ENCODE measurements at places on chromosomes 2 and 18.

DNA sequence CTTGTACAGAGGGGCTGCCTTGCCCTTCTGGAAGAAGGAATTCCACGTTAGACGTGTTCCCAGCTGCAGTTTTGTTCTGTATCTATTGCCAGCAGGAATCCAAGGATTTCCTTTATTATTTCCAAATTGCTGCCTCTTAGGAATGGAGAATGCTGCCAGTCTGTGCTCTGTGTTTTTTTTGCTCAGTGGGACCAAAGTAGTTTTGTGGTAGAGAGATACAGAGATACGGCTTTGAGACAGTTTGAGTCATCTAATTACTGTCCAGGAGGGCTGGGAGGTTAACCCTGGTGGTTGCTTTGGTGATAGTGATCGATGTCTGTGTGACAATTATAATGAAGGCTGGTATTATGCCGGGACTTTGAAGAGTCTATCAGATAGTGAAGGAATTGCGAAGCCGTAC lies 26.3 kb downstream of the ASAP2 start:
- no peak for DNase-seq

GRCh38 chr18:34522603-34523002 lies 187.5 kb upstream of the DTNA start:
- DNase-seq: no peak

DNA sequence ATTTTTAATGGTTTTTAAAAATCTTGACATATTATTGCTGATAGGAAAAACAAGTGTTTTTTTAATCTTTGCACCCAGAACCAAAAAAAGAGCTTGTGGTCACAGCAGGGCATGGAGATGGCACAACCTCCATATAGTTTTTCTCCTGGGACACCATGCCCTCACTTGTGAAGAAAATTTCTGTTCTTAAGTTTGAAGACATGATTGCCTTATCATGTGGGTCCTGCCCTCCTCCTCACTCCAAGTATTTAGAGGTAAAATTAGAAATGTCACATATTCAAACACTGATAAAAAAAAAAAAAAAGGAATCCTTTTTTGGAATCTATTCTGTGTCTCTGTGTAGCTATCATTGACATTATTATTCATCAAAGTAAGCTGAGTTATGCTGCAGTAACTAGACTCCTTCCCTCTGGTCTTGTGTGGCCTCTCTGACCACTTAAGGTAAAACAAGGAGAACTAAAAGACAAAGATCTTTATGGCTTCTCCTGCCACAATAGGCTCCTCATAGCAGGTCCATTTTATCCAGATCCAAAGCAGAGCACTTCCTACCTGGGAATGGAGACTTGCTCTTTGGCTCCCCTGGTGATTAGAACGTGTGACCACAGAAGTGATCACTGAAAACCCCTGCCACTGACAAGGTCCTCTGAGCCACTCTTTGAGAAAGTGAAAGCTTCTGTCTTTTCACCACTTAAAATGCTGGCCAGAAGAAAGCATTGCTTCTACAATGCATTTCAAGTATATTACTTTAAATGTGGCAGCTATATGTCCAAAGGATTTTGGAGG lies 19.8 kb downstream of the ADD2 start:
- DNase-seq: no peak

DNA sequence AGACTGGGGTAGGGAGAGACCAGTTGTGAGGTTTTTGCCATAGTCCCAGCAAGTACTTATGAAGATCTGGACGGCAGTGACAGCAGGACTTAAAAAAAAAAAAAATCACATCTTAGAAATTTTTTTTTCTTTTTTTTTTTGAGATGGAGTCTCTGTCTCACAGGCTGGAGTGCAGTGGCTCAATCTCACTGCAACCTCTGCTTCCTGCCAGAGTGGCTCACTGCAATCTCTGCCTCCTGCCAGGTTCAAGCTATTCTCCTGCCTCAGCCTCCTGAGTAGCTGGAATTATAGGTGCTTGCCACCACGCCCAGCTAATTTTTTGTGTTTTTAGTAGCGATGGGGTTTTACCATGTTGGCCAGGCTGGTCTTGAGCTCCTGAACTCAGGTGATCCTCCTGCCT lies 22.4 kb upstream of the STAT4 start:
- no peak for DNase-seq

- DNase-seq: no peak
Observed at GRCh38 chr2:24163186-24163585, 11.7 kb upstream of the FAM228A start.

DNA sequence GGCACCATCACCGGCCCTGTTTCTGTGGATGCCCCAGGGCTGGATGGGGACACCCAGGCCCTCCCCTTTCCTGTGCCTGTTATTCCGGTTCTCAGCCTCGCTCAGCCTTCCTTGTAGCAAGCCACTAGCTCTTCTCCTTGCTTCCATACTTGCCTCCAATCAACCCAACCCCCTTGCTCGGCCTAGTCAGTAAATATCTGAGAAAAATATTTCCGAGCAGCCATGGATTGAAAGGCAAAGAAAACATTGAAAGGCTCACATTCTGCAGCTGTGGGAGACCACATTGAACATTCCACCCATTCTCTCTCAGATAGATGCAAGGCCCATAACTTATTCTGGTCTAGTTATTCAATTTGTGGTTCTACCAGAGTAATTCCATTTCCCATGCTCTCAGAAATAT lies 114.9 kb downstream of the SPP2 start:
- no peak for DNase-seq

- no peak for DNase-seq
Observed at GRCh38 chr2:158761621-158762020, 33.5 kb upstream of the DAPL1 start.

DNA sequence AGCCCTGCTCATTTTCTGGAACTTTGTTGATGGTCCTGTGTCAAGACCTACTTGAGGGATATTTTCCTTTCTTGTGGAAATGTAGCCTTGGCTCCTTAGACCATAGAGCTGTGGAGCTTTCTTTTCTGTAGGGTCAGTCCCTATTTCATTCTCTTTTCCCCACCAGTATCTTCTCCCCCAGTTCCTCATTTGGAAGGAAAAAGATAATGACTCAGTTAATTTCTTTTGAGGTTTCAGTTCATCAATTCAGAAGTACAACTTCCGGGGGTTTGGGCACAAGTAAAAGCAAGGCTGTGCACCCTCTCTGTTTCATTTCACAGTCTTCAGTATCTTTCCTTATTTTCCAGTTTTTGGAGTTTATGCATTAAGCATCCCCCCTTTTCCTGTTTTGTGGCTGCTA lies 70.7 kb downstream of the CDC42EP3 start:
- no peak for DNase-seq

GRCh38 chr18:7000484-7001096 lies 117.0 kb downstream of the LAMA1 start:
- DNase-seq: no peak

GRCh38 chr2:27842894-27843293 lies 47.3 kb downstream of the RBKS start:
- DNase-seq: no peak

GRCh38 chr2:170862286-170862902 lies 45.7 kb downstream of the GAD1 start:
- DNase-seq: no peak

GRCh38 chr18:64027931-64028695 lies 58.2 kb downstream of the SERPINB8 start:
- no peak for DNase-seq

DNA sequence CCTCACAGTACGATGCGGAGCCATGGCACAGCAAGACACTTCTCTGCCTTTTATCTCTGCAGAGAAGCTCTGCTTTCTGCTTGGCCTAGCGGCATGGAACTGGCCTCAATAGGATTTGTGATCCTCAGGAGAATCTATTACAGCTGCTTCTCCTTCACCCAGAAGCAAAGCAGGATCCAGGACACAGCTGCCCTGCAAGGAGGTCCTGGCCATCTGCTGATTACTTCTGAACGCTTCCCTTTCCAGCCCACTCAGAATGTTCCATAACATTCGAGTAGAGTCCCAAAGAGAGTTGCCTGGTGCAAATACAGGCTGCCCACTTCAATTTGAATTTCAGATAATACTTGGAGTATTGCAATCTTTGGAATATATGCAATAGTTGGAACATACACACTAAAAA lies 29.2 kb upstream of the KCNS3 start:
- no peak for DNase-seq

GRCh38 chr2:108858894-108859293 lies 72.3 kb downstream of the CCDC138 start:
- no peak for DNase-seq

GRCh38 chr2:18803141-18803939 lies 214.0 kb upstream of the NT5C1B start:
- DNase-seq: no peak

DNA sequence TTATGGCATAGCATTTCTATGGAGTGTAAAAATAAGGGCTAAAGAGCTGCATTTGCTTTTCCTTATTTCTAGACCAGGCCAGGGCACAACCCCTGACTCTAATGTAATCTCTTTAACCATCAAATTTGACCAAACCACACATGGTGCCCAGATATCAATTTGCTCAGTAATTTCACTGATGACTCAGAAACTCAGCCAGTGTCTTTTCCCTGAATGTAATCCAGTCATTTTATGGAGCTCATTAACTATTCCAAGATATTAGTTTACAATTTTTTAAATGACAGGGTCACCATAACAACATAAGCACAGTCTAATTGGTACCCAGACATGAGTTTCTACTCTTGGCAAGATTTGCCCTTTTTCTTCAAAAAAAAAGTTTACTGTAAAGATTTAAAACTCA lies 270.8 kb upstream of the AGAP1 start:
- no peak for DNase-seq

GRCh38 chr2:100786297-100786658 lies 33.7 kb upstream of the NPAS2 start:
- no peak for DNase-seq

GRCh38 chr2:85754313-85755095 lies 713 bp downstream of the ATOH8 start:
- peak; percentile 24 for DNase-seq

- DNase-seq: no peak
Observed at GRCh38 chr18:50143294-50143693, 51.7 kb downstream of the MYO5B start.

DNA sequence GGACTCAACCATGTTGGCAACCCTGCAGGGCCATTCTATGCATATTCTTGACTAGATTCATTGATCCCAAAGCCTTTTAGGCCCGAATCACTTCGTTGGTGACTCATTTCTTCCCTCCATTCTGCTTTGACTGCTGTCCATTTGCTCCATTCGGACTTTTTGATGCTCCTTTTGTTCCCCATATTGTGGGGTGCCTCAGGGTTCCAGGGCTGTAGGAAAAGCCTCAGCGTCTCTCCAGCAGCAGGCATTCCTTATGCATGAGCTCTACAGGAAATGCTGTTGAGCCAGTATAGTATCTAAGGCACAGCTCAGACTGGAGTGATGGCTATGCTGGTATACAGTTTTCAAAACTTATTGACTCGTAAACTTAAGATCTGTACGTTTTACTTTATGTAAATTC lies 292.6 kb downstream of the PRKCE start:
- DNase-seq: no peak

DNA sequence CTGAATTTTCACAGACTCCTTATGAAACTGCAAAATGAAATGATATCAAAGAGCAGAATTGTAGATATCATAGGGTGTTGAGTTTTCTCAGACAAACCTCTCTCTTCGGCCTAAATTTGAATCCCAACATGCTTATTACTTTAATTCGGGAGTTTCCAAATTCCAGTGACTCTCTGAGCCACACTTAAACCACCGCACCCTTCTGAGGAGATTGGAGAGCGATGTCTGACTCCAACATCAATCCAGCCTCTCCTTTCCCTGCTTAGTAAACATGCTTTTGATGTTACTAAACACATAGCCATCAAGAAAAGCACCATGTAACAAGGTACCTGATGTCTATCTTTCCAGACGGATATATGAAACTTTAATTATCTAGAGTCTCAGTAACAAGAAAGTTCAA lies 103.1 kb upstream of the ARHGAP28 start:
- DNase-seq: no peak

DNA sequence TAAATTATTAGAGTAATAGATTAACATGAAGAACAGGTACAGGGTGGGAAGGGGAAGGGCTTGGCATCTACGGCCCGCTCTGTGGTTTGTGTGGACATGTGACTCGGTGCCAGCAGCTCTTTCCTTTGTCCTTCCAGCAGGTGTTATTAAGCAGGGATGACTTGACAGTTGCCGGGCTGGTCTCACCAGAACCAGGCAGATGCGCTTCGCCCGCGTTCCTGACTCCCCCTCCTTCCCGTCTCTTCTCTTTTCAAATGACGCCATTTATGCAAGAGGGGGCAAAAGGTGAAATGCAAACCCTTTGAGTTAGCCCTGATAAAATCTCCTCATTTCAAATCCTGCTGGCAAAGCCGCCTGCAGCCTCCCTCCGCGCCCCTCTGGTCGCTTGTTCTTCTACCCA lies 38.9 kb upstream of the MGAT4A start:
- DNase-seq: no peak

DNA sequence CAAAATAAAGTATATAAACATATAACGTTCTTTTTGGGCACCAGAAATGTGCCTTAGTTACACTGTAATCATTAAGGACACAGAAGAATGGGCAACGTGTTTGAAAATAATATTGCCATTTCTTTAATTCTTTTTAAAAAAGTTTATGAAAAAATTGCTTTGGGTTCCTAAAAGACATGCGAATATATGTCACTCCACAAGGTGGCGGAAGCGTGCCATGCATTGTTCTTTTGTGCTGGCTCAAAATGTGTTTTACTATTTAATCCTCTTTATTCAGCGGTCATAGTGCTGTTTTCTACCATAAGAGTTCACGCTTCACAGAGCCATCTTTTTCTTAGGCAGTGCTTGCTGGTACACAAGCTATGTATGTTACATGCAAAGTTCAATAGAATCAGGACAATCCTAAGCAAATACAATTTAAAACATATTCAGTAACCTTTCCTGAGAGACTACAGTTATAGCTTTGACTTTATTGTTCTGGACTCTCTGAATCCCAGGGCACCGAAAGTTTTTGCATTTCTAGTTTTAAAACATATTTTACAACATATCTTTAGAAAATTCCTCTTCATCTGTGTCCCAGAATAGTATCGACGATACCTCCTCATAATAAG lies 147.8 kb upstream of the ERBB4 start:
- DNase-seq: peak; percentile 47

DNA sequence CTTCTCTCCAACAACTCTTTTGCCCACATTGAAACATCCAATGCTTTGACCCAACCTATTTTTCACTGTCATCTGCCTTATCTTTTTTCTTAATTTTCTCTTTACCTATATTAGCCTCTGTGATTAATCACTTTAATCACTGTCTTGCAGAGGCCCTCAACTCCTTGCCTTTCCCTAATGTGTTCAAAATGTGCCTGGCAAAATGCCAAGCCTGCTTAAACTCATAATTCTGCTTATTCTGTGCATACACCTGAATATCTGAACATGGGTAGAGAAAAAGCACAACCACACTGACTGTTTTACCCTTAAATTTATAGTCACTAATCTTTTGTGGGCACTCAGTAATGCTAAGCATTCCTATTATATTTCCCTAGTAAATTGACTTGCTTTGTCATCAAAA lies 63.0 kb upstream of the GALNT13 start:
- no peak for DNase-seq

DNA sequence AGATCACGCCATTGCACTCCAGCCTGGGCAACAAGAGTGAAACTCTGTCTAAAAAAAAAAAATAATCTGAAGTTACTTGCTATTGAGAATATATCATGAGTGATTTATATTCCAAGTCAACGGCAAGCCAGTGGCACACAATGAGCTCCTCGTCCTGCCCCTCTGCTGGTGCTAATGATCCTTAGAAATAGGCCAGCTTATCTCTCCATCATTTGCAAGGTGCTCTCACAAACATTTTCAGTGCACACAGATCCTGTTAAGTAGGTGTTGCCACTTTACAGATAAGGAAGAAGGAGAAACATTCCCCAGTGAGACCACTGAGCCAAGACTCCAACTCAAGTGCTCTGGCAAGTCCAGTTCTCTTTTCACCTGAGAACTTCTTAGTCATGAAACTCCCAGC lies 91.3 kb upstream of the GPR45 start:
- no peak for DNase-seq

- no peak for DNase-seq
Observed at GRCh38 chr2:213066443-213066743, 85.0 kb downstream of the IKZF2 start.

Measured in stimulated activated CD4-positive, alpha-beta T cell treated with anti-CD3 and anti-CD28 coated beads, Interleukin-1b, Interleukin-23, amount 100 ng/mL, for 48 hours (primary cell).